ENCODE measurements at places on chromosomes 12 and 14.

GRCh38 chr14:61332658-61333029 is 11.3 kb downstream of the PRKCH start:
- no peak for DNase-seq

- DNase-seq: no peak
Observed at GRCh38 chr12:27593266-27593665, 69.3 kb downstream of the PPFIBP1 start.

DNA sequence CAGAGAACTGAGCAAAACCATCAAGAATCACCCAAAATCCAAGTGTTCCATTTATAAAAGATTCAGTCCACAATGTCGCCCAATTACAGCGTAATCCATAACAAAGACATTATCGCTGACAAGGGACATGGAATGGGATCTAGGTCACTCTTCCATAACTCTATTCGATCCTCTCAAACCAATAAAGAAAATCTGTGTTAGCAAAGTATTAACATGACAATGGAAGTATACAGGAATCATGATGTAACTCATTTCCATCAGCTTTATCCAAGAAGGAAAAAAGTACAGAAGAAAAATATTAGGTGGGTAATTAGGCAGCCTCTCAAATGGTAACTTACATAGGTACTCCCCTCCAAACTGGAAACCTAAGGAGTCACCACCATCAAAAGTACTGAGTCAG is 4.9 kb downstream of the ZFYVE1 start:
- no peak for DNase-seq

DNA sequence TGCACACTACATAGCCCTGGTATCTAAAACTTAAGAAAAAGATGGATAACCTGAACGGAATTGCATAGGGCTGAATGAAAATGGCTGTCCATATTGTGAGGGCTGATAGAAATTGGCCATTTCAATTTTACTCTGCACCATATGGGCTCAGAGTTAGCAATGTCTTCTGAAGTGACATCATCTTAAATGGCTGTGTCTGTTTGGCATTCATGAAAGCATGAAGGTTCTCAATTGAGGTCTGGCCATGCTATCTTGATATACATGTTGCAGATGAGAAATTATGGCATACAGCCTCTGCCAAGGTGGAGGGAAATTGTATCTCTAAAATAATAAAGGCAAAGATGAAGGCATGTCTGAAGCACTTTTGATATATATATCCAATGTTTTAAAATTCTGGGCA is 226.0 kb upstream of the PDE3A start:
- DNase-seq: no peak

DNA sequence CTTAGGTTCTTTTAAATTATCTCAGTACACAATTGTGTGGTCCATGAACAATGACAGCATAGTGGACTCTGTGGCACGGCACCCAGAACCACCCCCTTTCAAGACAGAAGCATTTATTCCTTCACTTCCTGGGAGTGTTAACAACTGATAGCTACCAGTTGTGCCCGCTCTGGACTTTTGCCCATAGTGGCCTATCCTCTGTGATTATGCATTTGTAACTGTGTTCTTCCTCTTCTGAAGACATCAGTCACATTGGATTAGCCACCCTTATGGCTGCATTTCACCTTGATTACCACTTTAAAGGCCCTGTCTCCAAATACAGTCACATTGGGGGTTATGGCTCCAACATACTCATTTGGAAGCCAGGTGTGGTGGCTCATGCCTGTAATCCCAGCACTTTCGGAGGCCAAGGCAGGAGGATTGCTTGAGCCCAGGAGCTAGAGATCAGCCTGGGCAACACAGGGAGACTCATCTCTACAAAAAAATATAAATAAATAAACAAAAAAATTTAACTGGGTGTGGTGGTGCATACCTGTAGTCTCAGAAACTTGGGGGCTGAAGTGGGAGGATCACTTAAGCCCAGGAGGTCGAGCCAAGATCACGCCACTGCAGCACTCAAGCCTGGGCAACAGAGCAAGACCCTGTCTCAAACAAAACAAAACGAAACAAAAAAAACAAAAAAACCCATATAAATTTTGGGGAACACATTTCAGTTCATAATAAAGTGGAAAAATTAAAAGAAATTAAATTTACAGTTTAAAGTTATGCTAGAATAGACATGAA is 27.6 kb upstream of the PHC1 start:
- DNase-seq: no peak

- peak; percentile 71 for DNase-seq
Observed at GRCh38 chr14:92959189-92959531, 36.2 kb downstream of the CHGA start.

GRCh38 chr12:20411345-20411744 is 43.0 kb downstream of the PDE3A start:
- no peak for DNase-seq

- DNase-seq: no peak
Observed at GRCh38 chr14:99817331-99817730, 24.1 kb downstream of the EML1 start.

GRCh38 chr12:89029961-89030360 is 322.3 kb downstream of the DUSP6 start:
- no peak for DNase-seq

DNA sequence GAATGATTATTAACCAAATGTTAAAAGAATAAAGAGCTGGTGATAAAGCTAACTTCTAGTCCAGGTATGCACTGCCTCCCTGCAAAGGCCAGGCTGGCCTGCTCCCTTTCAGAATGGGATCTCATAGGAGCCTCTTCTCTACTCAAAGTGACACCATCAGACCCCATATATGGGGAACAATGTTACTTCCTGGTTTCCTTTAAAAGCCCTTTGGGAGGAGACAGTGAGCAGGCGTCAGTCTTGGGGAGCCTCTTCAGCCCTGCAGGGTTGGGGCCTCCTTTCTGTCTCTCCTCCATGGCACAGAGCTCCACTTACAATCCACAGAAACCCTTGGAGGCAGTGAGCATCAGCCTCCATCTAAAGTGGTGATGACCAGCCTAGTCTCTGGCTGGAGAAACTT is 17.3 kb upstream of the GPRC5A start:
- no peak for DNase-seq

- DNase-seq: no peak
Observed at GRCh38 chr12:116434155-116435011, 124.8 kb upstream of the MAP1LC3B2 start.

GRCh38 chr12:79000501-79000900 is 135.9 kb downstream of the SYT1 start:
- DNase-seq: no peak

DNA sequence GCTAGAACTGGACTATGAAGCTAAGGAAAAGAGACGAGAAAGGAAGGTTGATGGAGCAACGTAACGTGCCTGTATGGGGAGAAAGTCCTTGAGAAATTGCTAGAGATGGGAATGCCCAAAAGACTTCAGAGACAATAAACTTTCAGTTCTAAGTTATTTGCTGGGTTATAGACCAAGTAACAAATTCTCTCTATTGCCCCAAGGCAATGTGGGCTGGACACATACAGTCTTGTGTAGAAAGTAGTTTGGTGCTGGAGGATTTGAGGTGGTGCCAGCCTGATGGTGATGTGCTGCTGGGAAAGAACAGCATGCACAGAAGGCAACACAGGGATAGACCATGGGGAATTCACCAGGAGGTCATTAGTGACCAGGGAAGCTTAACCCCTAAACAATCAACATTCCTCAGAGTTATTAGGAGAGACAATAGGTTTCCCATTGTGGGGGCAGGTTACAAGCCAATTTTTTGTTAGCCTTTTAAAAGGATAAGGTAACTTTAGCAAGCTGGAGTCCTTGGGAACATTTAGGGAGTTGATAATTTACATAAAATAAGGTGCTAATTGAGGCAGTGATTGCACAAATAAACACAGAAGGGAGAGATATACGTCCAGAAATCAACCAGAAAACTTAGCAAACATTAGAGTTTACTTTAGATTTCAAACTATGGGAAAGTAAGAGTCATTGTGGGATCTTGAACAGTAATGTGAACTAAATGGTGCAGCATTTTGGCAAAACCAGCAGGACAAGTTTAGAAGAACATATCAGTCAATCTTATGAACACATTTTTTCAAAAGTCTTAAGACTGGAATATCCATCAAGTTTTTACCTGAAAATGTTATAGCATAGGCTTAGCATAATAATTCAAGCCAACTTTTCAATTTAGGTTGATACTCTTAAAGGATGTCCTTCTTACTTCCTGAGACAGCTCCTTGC is 61.4 kb downstream of the LMNTD1 start:
- no peak for DNase-seq

DNA sequence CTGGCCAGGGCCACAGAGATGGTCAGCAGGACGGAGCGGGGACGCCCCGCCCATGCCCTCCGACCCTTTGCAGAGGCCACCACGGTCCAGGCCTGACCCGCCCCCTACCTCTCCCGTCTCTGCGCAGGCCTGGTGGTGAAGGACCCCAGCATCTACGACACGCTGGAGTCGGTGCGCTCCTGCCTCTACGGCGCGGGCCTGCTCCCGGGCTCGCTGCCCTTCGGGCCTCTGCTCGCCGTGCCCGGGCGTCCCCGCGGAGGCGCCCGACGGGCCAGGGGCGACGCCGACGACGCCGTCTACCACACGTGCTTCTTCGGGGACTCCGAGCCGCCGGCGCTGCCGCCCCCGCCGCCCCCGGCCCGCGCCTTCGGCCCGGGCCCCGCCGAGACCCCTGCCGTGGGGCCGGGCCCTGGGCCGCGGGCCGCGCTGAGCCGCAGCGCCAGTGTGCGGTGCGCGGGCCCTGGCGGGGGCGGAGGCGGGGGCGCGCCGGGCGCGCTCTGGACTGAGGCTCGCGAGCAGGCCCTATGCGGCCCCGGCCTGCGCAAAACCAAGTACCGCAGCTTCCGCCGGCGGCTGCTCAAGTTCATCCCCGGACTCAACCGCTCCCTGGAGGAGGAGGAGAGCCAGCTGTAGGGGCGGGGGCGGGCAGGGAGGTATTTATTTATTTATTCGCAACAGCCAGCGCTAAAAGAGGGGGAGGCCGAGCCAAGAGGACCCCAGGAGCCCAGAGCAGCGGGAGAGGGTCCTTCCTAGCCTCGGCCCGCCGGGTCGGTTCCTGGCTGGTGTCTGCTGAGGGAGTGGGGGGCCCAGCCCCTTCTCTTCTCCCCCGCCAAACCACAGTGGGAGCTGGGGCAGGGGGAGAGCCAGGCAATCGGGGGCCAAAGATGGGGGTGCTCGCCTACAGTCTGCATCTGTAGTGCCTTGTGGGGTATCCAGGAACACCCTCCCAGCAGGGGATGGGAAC is 8.1 kb downstream of the TAMALIN start:
- DNase-seq: no peak

- no peak for DNase-seq
Observed at GRCh38 chr12:43332977-43333640, 218.9 kb downstream of the ADAMTS20 start.

DNA sequence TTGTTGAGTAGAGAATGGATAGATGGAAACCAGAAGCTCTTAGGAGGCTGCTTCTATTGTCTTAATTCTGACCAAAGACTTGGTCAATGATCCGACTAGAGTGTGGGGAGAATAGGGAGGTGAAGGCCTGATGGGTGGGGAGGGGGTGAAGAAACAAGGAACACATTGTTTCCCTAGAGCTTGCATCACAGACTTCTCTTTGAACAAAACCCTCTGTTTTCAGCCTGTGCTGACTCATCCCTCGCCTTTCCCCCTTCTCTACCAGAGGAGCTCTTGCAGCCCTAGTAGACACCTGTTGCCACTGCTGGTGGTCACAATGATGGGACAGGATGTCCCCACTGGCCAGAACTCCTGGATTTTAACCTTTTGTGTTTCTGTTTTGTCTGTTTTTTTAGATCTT is 46.8 kb upstream of the CISTR start:
- DNase-seq: no peak

GRCh38 chr14:68878908-68879307 is 86.0 kb upstream of the ZFP36L1 start:
- DNase-seq: no peak

GRCh38 chr12:26102953-26103352 is 21.9 kb downstream of the BHLHE41 start:
- no peak for DNase-seq

DNA sequence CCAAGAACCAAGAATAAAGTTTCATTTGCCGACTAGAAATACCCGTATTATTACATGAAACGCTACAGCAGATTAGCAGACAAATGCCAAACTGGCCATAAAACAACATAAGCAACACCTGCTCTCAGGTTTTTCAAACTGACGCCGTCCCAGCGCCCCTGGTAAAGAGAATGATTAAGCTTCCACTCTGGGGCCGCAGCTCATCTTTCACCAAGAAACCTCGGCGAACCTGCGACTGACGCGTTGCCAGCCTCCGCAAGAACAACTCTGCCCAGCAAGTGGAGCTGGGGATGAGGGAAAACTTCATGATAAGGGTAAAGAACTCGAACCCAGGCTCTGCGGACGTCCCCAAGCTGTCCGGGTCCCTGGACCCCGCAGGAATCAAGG is 530 bp downstream of the ARL1 start:
- no peak for DNase-seq

GRCh38 chr12:51403159-51403558 is 12.0 kb upstream of the GALNT6 start:
- no peak for DNase-seq

- DNase-seq: no peak
Observed at GRCh38 chr14:64937171-64937820, 5.2 kb downstream of the GPX2 start.

DNA sequence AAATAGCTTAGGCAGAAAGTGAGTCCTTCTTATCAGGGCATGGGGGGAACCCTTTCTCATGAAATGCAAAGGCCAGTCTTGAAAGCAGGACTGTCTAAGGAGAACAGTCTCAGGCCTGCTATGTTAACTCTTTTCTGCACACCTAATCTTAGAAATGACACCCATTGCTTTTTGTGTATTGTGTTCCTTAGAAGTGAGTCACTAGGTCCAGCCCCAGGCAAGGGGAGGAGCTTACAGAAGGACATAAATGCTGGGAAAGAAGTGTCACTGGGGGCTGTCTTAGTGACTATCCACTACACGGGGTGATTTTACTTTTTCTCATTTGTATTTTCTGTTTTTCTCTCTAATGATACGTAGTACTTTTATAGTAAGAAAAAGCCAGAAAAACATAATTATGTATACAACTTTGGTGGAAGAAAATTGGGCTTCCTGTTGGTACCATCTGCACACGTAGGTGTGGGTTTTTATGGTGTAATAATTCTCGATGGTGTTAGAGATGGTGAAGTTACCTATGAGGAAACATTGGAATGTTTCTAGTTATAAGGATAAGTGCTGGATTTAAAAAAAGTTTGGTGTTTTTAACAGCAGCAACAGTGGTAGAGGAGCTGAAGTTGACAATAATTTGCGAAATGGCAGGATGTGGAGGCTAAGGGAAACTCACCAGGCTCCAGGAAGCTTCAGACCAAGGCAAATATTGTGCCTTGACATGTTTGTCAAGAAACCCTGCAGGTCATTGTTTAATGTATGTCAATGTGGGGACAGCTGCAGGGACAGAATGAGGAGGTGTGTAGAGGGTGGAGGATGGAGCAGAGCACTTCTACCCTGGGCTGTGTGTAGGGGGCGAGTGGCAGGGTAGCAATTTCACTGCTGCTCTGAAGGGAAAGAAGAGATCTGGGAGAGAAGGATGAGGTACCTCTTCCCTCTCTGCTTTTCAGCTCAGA is 214.9 kb downstream of the KTN1 start:
- DNase-seq: no peak

GRCh38 chr12:115259968-115260747 is 576.2 kb upstream of the TBX3 start:
- DNase-seq: peak; percentile 50

- DNase-seq: peak; percentile 35
Observed at GRCh38 chr14:84432676-84433075, 1097.3 kb upstream of the FLRT2 start.

- no peak for DNase-seq
Observed at GRCh38 chr12:123063535-123063934, 83.1 kb downstream of the ARL6IP4 start.
